ENCODE measurements at places on chromosomes 16 and 17.
A peak's percentile ranks its signal among the peaks of the same experiment; 100 is the strongest.

DNA sequence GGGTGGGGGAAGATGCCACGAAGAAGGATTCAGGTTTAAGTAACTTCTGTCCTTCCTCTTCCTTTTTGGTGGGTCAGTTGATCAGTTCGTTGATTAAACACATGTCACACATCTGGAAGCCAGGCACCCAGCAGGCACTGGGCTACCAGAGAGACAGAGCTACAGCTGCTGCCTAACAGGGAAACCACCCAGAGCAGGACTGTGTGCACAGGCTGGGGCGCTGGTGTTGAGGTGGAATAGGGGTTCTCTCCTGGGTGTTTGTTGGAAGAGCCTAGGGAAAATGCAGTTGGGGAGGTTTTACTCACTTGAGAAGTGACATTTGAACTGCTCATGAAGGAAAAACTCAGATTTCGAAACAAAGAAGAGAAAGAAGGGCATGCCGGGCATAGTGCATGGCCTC lies 152.4 kb downstream of the IRX5 start:
- no peak for DNase-seq

DNA sequence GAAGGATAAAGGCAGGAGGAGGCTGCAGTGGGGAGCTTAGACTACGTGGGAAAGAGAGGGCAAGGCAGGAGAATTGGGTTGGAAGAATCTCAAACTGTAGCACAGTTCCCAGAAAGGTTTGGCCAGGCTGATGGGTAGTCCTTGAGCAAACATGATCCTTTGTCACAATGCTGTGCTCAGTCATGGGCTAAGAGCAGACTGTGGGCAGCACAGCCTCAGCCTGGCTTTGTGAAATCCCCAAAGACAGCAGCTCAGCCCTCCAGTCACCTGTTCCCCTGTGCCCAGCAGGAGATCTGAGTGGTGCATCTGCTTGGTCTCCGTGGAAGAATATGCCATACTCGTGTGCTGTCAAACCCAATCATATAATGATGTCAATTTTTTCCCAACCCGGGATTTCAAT lies 10.6 kb upstream of the ENGASE start:
- DNase-seq: no peak

- no peak for DNase-seq
Measured at GRCh38 chr17:9052921-9053320, 31.6 kb downstream of the NTN1 start.

- peak; percentile 16 for DNase-seq
Measured at GRCh38 chr16:2296661-2297505, 29.0 kb upstream of the RNPS1 start.
